Right ventricle myocardium superior (tissue), 1 donor: ENCODE measurements at places on chromosomes 7 and 10.

- DNase-seq: no peak
These were observed 132.7 kb upstream of the KCNMA1 start for GRCh38 chr10:77770081-77770867.

GRCh38 chr10:79994556-79994955 lies 45.7 kb upstream of the SFTPD start:
- DNase-seq: no peak

DNA sequence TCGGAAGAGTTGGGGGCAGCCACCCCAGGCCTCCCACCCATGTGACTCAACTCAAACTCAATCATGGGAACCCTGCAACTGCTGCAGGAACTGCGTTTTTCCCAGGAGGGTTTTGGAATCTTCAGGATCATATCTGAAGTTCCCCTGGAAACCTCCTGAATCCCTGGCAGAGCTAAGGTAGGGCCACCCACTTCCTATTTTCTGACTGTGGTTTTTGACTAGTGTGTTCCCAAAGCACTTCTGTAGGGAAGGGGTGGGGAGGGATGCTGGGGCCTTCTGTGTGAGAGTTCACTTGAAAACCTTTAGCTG lies 127.6 kb upstream of the UNC5B start:
- DNase-seq: no peak

GRCh38 chr7:144459635-144460034 lies 56.1 kb upstream of the NOBOX start:
- DNase-seq: no peak

GRCh38 chr7:74202841-74203556 lies 6.8 kb upstream of the LAT2 start:
- DNase-seq: no peak

DNA sequence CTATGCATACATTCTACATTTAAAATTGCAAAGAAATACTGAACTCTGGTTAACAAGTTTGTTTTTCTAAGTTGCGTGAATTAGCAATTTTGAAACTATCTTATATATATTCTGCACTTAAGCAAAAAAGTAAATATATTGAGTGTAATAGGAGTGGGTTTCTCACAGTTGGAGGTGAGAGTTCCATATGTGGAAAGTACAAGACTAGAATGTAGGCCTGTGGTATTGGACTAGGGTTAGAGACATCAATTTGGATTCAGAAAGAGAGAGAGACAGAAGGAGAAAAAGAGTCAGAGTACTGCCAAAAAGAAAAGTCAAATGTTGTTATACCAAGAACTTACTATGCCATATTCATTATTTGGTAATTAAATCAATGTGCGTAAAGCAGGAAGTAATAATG lies 47.3 kb upstream of the ITGB8 start:
- DNase-seq: no peak

DNA sequence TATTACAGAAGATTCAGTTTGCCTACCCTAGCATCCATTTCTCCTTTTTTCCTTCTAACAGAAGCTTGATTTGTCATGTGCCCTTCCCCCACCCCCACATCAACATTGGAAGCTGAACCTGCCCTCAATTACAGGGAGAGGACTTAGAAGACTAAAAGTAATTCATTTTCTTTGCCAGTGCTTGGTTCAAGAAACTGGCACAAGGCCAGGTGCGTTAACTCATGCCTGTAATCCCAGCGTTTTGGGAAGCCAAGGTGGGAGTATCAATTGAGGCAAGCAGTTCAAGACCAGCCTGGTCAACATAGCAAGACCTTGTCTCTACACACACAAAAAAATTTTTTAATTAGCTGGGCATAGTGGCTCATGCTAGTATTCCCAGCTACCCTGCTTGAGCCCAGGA lies 32.6 kb downstream of the CCNJ start:
- DNase-seq: no peak

- no peak for DNase-seq
These were observed 225.0 kb downstream of the TCERG1L start for GRCh38 chr10:131086511-131086910.

DNA sequence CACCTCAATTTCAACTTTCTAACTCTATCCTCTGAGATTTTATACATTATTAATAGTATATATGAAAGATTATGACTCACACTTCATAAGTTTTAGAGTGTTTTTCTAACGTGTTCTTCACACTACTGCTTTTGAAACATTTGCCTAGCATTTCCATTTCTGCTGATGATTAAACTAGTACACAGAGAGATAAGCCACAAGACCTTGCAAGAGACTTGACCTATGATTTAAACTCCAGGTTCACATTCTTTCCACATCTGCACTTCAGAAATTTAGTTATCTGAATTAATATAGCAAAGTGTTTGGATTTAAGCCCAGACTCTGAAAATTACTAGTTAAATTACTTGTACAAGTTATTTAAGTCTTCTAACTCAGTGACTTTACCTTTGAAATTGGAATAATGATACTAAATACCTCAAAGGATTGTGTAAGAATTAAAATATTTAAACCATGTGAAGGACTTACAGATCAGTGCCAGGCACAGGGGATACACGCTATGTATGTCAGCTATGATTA lies 66.6 kb downstream of the PCLO start:
- DNase-seq: no peak

GRCh38 chr10:8556321-8556720 lies 501.8 kb downstream of the GATA3 start:
- DNase-seq: no peak

DNA sequence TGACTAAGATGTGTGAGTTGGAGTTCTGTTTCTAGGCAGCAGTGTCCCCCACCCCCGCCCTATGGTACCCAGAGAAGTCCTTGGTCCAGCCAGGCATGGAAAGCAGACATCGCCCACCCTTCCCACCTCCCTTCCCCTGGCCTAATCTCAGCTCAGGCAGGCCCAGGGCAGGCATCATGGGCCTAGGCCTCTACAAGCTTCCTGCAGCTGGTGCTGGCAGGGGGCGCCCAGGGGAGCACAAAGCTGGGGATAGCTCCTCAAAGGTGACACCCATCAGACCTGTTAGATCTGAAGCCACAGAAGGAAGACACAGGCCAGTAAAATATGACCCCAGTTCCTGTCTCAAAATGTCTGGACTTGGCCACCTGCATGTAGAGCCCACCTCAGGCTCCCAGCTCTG lies 18.9 kb upstream of the UNC5B start:
- no peak for DNase-seq

GRCh38 chr10:49844775-49845595 lies 82.9 kb upstream of the OGDHL start:
- no peak for DNase-seq

GRCh38 chr10:100972904-100973535 lies 3.7 kb downstream of the SEMA4G start:
- no peak for DNase-seq

DNA sequence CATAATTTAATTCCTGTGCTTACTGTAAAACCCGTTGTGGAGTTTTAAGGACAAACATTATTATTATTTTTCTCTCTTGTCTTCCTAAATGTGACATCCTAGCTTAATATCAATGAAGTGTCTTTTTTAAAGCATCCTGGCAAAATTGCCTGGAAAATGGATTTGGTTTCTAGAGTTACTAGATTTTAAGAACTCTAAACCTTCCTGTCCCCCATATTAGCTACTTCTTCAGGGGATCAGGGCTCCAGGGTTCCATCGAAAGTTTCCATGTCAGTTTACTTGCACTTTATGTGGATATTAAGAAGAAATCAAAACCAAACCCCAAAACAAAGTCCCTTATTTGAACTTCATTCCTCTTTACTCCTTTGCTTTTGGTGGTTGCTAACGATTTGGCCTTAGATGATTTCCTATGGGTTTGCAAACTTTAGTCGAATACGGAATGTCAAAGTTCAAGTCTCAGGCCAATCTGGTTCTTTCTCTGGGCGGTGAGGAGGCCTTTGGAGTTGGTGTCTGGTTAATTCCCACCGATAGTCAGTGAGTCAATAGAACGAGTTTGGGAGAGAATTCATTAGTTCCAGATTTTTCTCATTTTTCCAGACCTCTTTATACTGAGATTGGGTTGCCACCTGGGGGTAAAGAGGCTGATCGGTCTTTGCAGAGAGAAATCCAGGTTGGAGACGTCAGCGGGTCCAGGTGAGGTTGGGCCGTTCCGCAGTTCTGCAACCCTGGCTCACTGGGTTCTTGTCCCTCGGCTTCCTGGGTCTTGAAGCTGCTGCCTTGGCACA lies 1.1 kb downstream of the CUX1 start:
- no peak for DNase-seq

DNA sequence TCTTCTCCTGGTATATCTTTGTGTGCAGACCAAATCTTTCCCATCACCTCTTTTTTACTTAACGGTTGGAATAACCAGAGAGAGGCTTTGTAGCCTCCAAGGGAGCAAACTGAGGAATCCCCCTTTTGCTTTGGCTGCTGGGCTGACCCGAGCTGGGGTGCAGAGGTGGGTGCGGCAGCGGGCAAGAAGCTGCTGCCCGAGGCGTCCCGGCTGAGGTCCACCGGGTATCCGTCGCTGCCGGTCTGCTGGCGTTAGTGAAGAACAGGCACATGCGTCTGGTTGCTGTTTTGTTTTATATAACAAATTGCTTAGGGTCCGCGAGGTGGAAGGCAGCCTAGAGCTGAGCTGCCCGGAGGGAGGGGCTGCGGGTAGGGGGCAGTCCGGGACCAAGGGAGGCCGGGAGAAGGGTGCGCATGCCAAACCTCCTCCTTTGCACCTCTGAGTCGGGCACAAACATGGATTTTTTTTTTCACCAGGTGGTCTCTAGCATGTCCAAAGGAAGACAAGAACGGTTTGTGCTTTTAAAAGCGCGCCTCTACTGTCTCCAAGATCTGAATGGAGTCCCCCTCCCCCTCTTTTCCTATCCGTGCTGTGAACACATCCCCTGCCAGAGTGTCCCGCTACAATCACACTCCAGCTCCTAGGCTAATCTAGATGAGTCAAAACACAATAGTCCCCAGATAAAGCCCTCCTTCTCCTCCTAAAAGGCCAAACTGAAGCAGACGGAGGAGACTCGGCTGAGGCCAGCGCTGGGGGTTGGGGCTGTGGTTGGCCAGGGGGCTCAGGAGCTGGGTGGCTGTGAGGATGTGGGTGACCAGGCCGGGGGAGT lies 6.8 kb upstream of the GATA3 start:
- DNase-seq: no peak

- no peak for DNase-seq
These were observed 72.8 kb upstream of the NMT2 start for GRCh38 chr10:15241306-15241705.

DNA sequence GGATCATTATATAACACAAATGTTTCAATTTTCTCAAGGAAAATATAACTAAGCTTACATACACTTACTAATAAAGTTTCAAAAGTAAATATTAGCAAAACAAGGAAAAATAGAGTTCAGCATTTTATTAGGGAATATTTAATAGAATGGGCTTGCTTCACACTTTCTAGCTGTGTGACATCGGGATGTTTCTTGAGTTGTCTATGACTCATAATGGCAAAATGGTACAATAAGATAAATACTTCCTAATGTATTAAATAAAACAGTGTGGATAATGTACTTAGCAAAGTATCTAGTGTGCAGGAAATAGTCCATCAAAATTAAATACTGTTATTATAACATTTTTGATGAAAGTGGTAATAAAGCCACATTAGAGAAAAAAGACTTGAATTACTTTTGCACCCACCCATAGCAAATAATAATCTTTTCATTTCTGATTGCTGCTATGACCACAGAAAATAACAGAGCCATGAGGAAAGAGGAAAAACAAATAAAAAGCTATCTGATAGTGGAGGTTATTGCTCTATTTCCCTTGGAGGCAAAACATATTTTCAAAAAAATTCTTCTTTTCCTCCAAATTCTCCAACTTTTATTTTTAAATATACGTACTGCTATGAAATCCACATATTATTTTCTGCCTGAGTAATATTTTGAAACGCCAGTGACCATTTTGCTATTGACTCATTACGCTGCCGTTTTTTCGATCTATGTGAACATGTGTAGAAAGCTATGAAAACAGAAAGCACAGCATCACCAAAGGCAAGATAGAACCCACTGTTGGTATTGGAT lies 272.9 kb upstream of the KLF6 start:
- DNase-seq: no peak

DNA sequence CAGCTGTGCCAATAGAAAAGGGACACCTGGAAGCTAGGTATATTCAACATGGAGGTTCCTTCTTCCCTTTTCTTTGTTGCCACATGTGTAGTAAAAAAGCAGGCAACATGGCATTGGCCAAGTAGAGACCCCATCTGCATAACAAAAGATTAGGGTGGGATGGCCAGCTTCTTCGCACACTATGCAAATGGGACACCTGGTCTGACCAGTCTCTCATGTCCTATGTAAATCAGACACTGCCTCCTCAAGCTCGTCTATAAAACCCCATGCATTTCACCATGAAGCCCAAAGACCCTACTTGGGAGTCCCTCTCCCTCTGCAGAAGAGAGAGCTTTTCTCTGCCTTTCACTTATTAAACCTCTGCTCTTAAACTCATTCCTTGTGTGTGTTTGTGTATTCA lies 53.9 kb downstream of the MYL10 start:
- no peak for DNase-seq

- DNase-seq: no peak
These were observed 420.5 kb upstream of the FOXK1 start for GRCh38 chr7:4261601-4261960.

DNA sequence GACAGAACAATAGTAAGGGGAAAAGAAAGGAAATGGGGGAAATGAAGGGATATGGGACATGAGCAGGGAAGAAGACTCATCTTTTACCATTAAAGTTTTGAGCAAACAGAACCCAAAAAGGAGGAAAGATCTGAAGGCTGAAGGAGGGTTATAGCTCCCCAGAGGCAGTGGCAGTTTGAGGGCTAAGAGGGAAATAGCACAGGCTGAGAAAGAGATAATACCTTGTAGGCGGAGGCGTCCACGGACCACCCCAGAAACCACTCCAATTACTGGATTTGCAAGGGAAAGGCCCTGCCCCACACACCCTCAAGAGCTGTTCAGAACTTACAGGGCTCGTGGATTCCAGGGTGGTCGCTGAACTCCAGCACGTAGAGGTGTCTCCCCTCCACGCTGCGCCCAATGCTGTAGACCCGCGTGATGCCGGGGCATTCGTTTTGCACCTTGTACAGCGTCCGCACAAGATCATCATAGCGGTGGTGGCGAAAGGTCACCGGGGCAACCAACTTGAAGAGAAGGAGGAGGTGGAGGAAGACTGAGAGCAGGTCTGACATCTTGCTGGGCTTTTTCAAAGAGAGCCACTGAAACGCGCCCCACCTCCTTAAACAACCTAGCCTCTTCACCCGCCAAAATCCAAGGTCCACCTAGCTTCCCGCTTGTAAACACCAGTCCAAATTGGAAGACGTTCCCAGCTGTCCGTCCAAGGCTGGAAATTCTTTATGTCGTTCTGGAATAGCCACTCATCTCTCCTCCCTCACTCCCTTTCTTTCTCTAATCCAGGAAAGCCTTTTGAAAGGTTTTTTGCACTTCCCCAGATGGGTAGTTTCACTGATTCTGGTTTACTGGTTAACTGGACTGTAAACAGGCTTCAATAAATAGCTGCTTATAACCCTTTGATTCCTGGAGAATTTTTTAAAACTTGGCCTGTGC lies at the start of gene CPN1:
CPN1 (minus strand) TSS at position 795 of the 927 bp plus-strand sequence; CDS start at position 551, 244 bp downstream.
- no peak for DNase-seq

- no peak for DNase-seq
These were observed 281.7 kb downstream of the PHTF2 start for GRCh38 chr7:78080241-78080640.

GRCh38 chr10:123648595-123648994 lies 17.6 kb upstream of the GPR26 start:
- no peak for DNase-seq
